ENCODE measurements at places on chromosomes 5 and 9. TPM values are rescaled to one million over a fixed set of nuclear protein-coding genes. Genes with fewer than 3 reads are reported as not detected.

- peak; percentile 88 for DNase-seq
Observed at GRCh38 chr5:62306323-62306895, 403 bp downstream of the KIF2A start.

Gene PLAC8L1
- not detected for total RNA-seq

Gene GPR21
- total RNA-seq = 1.4 TPM

DNA sequence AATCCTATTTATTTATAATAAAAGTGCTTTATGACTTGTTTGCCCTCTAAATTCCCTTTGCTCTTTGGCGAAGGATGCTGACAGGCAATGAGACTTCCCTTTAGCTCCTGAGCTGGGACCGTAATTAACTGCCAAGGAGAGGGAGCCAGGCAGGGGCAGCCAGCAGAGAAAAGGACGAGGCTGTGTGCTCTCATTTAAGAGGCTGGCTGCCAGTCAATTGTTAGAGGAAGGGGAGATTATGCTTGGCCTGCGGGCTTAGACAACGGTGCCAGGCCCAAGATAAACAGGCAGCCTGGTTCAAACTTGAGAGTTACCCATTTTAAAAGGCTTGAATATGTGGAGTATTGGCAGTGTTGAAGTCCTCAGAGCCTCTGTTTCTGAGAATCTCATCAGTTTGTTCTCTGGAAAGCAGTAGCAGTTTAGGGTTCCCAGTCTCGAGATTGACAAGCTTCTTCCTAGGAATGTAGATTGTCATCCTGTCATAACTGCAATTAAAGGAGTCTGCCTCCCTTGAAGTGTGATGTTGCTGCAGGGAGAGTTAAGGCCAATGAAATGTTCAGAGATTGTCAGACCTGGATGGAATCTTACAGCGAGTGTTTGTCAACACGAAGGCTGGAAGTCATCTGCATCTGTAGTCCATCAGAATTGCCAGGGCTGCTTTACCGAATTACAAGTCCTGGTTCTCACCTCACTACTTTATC is 113.2 kb downstream of the JAKMIP2 start:
- no peak for DNase-seq

DNA sequence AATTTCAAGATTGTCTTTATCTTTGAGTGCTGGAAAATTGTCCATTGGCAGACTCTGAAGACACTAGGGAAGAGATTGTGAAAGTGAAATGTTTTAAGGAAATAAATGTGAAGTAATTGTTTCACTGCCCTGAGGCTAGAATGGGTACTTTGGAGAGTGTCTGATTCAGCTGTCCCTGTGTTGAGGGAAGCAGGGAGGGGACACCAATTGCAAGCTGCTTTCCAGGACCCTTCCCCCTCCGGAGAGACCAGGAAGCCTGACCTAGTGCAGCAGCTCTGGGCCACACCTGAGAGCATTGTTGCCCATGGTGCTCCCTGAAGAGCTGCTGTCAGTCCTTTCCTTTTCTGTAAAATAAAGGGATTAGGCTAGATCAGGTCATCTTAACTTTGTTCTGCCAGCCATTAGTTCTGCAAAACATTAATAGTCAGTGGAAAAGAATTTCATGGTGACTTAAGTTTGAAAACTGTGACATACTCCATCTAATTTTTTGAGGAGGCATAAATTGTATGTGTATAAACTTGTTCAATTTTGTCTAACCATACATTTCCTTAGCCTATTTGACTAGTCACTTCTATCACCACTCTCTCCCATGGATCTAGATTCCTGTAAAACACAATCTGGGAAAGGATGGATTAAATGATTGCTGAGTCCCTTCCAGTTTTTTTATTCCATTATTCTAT is 18.8 kb downstream of the MAP1B start:
- DNase-seq = no peak

- no peak for DNase-seq
Observed at GRCh38 chr9:121997791-121998190, 95.3 kb downstream of the TTLL11 start.

Gene C9orf72
- 8.8 TPM for total RNA-seq

DNA sequence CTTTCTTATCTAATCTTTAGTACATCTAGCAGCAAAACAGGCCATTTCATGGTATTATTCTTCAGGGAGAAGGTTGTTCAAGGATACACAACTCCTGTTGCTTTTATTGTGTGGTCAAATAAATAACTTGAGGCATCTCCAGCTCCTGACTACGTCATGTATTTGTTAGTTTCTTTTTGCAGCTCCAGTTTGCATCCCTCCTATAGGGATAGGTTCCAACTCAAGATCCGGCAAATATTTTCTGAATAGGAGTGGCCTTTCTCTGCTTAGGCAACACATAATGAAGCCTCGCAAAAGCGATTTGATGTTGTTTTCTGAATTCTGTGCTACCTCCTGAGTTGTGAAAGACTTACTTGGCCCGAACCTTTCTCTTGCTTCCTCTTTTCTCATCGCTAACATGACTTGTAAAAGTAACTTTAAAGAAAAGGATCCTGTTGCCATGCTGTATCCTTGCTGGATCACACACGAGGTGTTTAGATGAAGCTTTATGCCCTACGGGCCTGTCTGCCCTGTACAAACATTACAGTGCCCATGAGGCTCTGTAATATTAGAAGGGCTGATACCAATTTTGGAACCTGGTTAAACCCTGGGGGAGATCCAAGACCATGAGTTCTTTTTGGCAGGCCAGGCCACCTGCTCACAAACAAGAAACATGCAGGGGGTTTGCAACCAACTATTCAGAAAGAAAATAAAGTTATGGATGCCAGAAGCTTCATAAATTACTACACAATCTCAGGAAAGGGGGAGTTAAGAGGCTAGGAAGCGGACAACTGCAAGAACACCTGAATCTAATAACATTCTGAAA is 149.8 kb upstream of the FGF10 start:
- DNase-seq = no peak

DNA sequence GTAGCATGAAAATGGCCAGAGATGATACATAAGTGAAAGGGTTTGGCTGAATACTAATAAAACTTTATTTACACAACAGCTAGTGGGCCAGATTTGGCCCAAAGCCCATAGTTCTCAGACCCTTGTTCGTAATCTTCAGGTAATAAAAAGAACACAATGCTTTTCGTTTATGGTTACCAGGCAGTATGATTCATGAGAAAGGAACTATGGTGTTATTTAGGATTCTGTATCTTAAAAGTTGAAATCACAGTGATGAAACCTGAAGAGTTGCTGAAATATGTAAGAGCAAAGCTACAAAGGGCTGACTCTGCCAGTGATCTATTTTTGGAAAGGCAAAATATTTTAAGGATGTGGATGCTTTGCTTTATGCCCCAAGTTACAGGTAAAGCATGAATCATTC is 192.7 kb downstream of the SMC2 start:
- no peak for DNase-seq

GRCh38 chr5:56093970-56094369 is 99.2 kb upstream of the IL6ST start:
- no peak for DNase-seq

Gene SLC6A7
- under 0.01 TPM for total RNA-seq

GRCh38 chr5:74272024-74272775 is 368.3 kb downstream of the ENC1 start:
- DNase-seq = peak; percentile 51

GRCh38 chr9:85524531-85524930 is 217.2 kb downstream of the AGTPBP1 start:
- no peak for DNase-seq

DNA sequence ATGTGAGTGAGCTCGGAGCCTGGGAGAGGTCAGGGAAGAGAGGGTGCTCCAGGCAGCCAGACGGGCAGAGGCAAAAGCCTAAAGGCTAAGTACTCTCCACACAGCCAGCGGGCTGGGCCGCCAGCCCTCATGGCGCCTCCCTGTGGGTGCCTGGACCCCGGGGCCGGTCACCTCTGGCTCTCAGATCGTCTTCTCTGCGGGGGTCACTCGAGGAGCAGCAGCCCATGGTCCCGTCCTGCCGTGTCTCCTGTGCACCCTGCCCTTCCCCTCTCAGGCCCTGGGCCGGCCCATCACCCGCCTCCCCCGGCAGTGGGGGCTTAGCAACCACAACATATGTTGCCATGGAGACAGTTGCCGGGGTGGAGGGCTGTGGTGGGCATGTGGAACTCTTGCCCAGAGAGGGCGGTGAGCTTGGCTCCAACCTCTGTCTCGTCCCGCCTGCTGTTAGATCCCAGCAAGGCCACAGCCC is 4.2 kb downstream of the AK1 start:
- no peak for DNase-seq

- DNase-seq = peak; percentile 99
Observed at GRCh38 chr9:121686930-121687541, 35.6 kb downstream of the DAB2IP start.

Gene CSF2
- total RNA-seq = not detected

DNA sequence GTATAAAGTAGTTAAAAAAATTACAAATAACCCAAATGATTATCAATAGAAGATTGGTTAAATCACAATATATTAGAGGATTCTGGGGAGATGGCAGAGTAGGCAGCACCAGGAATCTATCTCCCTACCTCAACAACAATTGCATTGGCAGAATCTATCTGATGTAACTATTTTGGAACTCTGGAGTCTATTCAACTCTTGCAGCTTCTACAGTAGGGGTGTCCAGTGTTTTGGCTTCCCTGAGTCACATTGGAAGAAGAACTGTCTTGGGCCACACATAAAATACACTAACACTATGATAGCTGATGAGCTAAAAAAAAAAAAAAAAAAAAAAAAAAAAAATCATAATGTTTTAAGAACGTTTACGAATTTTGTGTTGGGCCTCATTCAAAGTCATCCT is 29.2 kb upstream of the ECM2 start:
- no peak for DNase-seq

- no peak for DNase-seq
Observed at GRCh38 chr5:127994087-127994660, 89.4 kb upstream of the SLC12A2 start.

Gene LECT2
- not detected for total RNA-seq

Gene CDKN2B-AS1
- 15.2 TPM for total RNA-seq

GRCh38 chr9:37705787-37706186 is 47.8 kb upstream of the TRMT10B start:
- no peak for DNase-seq

Gene GLRA1
- not detected for total RNA-seq

- DNase-seq = no peak
Observed at GRCh38 chr9:35476596-35476995, 13.3 kb upstream of the RUSC2 start.

GRCh38 chr9:88583901-88584596 is 49.1 kb downstream of the NXNL2 start:
- peak; percentile 38 for DNase-seq

Gene GPR151
- total RNA-seq = not detected

DNA sequence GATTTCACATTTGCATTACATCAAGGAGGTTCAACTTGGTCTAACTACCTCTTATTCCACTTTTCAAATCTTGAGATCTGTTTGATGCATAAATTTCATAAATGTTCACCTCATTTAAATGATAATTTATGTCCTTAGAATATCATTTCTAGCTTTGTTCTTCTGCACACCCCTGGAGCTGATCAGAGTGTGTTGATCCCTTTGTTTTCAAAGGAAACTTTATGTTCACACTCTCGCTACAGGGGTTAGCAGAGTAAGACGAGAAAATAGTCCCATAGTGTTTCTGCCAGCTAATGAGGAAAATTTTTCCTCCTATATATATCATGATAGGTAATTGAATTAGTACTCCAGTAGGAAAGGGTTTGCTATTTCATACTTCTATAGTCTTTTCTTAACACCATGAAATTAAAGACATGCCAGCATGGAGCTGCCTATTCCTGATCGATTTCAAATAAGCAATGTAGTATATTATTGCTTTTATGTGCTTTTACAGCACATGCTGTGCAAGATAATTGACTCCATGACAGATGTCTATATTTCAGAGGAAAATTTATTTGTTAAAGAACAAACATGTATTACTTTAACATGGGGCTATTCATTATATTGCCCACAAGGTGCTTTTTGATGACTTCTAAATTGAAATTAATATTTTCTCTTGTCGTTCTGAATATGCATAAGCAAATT is 4.8 kb upstream of the PAM start:
- DNase-seq = peak; percentile 54

DNA sequence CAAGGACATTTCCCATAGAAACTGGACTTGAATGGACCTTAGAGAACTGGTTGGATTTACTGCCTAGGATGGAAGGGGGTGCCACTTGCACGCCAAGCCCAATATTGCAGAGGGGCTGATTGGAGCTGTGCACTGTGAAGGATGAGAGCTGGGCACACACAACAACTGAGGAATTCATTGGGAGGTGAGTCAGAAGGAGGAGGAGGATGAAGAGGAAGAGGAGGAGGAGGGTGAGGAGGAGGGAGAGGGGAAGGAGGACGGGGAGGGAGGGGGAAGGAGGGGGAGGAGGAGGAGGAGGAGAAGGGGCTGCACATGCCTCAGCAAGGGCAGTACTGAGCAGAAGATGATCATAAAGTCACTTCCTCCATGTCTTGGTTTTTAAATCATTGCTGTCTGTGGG is 5.7 kb upstream of the ICE1 start:
- no peak for DNase-seq
